ENCODE measurements at places on chromosomes 5 and 9.

DNA sequence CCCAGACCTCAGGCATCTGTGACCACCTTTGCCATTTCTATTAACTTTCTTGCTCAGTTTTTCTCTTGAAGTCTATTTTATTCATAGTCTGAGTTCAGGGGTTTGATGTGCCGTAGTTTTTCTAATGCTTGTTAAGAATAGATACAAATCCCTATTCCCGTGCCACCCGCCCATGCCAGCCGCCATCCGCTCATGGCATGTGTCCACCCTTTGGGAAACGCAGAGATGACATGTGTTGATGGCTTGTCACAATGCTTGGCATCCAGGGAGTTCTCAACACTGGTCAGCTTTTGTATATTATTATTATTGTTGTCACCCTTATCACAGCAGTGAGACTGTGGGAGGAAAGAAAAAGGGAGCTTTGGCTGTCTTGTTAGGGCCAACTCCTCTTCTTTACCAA, 17.3 kb upstream of the ANGPTL2 start:
- no peak for DNase-seq

DNA sequence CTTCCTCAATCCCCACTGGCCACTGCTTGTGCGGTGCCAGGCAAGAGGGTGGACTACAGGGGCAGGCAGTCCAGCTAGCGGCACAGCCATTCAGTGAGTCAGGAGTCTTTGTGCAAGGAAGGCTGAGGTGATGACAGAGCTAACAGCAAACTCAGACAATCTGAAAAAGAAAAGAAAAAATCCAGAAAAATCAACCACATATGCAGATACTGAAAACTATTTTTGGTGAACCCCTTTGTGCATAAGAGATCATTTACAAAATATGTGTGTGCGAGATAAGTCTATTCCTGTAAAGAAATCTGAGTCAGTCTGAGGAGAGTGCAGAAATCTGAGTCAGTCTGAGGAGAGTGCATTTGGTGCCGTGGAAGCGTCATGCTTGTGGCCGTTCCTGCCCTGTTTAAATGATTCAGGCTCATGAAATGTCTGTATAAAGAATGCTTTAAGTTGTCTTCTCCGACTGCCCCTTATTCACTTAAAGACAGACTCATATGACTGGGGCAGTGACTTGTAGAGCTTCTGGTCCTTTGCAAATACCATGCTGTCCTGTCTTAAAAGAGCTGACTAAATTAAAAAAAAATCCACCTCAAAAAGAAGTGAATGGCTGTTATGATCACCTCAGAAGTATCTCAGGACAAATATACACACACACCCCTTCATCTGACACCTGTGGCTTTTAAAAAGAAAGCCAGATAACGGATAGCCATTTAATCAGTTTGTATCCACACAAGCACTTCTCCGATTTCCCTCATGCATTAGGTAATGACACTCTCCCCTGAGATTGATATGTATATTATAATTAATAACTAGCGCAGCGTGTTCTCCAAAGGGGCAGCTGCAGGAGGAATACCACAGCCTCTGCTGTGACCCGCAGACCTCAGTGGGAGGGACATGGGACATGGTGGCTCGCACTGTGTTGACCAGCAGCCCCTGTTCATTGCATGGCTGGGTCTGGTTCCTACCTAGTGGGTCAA, 47.3 kb downstream of the TRIO start:
- no peak for DNase-seq

GRCh38 chr9:27414220-27414761, 109.8 kb upstream of the IFNK start:
- DNase-seq: no peak

GRCh38 chr5:55634209-55634805, 77.8 kb downstream of the SLC38A9 start:
- DNase-seq: no peak

- DNase-seq: no peak
Observed at GRCh38 chr5:107937204-107937603, 266.5 kb upstream of the EFNA5 start.

DNA sequence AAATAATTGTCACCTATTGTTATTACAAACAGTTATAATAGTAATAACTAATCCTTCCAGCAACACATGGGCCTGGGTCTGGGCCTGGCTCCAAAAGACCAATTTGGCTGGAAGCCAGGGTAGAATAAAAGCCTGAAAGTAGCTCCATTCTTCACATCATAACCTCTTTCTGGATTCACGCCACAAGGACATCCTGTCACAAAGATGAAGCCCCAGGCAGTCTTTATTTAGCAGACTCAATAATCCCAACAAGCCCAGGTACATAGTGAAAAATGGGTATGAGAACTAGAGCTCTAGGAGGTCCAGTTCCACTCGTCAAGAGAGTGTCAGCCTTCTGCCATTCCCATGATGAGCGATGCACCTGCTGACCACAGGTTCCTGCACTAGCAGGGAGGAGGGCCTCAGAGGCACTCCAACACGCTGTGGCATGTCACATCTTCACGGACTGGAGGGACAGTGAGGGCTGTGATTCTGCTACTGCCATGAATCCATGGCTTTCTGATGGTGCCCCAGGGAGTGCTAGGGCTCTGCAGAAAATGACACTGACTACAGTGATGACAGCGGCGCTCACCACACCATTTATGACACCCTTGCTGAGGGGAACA, 124.9 kb downstream of the SPOCK1 start:
- DNase-seq: peak; percentile 17

DNA sequence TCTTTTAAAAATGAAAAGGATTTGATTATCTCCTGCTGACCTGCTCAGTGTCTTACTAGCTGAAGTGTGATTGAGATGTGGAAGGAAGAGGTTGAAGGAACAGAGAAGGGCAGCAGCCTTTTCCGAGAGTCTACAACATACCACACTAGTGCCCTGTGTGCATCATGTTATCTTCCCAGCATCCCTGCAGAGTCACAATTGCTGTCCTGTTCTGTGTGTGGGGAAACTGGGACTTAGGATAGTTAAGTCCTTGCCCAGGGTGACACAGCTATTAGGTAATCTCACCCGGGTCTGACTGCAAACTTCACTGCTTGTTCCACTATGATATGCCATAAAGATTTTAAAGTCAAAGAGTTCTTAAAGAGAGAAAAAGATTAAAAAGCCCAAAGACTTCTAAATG, 55.8 kb downstream of the FAM78A start:
- no peak for DNase-seq

GRCh38 chr9:35729700-35730485, 2.1 kb downstream of the TLN1 start:
- peak; percentile 52 for DNase-seq

DNA sequence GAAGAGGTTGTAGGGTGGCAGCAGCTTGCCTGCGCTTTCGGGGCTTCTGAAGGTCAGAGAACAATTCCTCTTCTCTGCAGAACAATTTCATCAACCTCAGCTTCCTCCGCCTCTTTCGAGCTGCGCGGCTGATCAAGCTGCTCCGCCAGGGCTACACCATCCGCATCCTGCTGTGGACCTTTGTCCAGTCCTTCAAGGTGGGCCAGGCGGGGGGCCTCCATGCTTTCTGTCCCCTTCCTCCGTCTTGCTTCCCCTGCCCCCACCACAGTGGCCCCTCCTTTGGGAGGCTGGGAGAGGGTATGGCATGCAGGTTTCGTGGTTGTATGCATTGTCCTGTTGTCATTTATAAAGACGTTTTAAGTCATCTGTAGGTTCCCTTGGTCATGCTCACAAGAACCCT, 195.8 kb downstream of the CACNA1B start:
- DNase-seq: no peak

- DNase-seq: no peak
Observed at GRCh38 chr5:133662578-133662977, 50.2 kb upstream of the FSTL4 start.

DNA sequence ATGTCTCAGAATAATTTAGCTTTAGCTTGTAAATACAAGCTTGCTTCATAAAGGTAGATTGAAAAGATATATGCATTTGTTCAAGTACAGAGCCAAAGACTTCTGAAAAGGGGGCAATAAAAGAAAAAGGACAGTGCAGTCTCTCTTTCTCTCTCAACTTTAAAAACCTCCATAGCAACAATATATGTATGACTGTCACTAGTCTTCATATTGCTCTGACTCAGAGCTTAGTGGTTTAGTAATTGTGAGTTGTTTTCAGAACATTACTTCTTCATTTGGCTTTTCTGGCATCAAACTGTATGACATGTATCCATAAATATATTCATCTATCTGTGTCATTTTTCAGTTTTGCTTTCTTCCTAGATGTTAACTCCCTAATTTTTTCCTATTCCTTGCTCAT, 194.6 kb upstream of the KIF2A start:
- no peak for DNase-seq

GRCh38 chr5:125446986-125447385, 700.5 kb upstream of the ZNF608 start:
- DNase-seq: no peak

DNA sequence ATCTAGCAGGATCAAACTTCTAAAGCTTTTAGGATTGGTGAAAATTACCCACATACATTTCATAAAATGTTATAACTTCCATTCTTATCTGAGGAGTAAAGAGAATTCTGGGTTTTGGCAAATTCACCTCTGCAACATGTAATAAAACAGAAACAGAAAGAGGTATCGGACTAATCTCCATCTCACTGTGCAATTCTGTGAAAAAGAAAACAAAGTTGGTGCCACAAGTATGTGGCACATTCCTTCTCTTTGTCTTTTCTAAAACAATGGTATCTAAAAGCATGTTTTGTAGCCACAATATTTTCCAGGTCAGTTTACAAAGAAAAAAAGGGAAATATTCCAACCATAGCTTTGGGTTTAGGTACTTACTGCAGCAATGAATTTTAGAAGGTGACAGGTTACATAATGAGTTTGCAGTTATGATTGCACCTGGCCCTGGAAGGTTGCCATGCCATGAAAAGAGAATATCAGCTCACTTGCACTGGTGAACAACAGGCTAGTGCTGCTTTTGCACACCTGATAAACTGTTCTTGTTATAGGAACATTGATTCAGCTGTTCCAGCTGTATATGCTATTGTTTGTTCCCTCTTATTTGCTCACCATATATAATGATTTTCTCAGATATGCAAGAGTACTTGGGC, 491.3 kb upstream of the MEF2C start:
- no peak for DNase-seq

- no peak for DNase-seq
Observed at GRCh38 chr9:86352440-86353077, 1.7 kb downstream of the TUT7 start.

DNA sequence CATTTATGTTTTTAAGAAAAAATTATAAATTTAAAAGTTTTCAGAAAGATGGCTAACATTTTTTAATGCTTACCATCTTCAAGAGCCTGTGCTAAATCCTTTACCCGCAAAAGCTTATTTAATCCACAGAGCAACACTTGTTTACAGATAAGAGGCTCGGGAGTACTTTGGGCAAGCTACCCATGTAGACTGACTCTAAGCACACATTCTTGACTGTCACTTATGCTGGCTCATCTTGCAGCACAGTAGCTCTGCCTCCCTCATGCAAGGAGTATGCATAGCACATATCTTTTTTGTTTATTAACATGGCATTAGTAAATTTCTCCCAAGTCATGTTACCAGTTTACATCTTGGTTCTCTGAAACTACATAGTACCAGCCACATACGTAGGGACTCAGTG, 14.7 kb downstream of the SH3RF2 start:
- DNase-seq: no peak

DNA sequence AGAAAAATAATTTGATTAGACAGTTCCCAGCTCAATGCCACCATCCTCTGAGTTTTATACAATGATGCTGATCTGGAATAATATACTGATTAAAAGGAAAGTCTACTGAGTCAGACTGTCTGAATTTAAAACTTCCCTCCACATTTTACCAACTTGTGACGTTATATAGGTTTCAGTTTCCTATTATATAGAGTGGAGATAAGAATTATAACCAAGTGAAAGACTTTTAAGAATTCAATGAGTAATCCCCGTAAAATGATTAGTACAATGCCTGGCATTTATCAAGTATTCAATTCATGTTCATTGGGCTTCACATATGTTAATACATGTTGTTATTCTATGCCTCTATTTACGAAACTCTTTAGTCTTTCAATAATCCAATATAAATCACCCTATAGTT, 166.0 kb downstream of the CDH9 start:
- no peak for DNase-seq

DNA sequence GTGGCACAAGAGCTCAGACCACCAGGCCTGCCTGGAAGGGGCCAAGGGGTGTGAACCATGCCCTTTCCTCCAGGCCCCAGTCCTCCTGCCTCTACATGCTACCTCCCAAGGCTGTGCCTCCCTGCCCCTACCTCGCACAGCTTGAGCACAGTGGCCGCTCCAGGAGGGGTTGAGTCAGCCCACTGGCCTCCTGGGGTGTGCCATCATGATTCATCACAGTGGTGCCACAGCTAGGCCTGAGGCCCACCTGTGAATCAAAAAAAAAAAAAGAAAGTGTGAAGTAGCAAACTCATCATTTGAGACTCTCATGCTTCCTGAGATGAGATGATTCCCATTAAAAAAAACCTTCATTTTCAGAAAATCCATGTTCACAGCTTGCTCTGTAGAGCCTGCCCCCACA, 240.5 kb downstream of the HSPA4 start:
- DNase-seq: no peak

DNA sequence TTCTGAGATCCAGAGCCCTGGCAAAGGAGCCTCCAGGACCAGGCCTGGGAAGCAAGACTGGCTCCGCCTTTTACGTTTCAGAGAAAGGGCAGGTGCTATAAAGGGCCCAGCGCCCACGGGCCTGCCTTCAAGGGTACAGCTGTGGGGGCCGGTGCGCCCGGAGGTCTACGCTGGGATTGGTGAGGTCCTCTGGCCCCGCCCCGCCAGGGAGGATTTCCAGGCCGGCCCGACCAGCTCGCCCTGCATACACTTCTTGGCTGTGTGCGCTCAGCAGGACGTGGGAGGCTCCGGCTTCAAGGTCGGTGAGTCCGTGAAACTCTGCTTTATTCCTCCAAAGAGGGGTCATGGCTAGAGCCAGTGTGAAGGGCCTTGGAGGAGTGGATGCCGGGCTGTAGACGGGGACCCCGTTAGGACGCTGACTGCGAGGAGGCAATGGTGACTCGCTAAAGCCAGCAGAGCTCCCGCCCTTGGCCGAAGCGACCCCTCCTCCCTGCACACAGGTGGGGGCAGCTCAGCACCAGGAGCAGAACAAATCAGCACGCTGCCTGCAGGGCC, at the start of gene CKMT2:
TSS of gene CKMT2 (plus strand) at position 243 of the 555 bp plus-strand sequence. CDS start 17,811 bp downstream, outside the sequence.
- no peak for DNase-seq

- no peak for DNase-seq
Observed at GRCh38 chr9:74369844-74370243, 127.3 kb upstream of the RORB start.
